ENCODE measurements at places on chromosomes 1 and 21.
A peak's percentile ranks its signal among the peaks of the same experiment; 100 is the strongest.

DNA sequence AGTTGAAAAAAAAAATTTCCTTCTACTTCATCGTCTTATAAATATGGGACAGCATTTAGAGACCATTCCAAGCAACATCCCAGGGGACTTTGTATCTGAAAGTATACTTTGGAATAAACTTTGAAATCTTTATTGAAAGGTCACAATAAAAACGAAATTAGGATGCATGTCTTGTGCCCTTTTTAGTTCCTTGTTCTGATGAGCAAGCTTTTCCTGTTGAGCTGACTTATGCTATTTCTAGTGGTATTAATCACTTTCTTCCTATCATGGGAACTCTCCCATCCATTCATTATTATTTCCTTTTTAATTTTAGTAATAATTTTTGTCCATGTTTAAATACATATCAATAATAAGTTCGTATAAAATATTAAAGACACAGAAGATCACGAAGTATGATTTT, 4.0 kb upstream of the GBP2 start:
- no peak for DNase-seq

DNA sequence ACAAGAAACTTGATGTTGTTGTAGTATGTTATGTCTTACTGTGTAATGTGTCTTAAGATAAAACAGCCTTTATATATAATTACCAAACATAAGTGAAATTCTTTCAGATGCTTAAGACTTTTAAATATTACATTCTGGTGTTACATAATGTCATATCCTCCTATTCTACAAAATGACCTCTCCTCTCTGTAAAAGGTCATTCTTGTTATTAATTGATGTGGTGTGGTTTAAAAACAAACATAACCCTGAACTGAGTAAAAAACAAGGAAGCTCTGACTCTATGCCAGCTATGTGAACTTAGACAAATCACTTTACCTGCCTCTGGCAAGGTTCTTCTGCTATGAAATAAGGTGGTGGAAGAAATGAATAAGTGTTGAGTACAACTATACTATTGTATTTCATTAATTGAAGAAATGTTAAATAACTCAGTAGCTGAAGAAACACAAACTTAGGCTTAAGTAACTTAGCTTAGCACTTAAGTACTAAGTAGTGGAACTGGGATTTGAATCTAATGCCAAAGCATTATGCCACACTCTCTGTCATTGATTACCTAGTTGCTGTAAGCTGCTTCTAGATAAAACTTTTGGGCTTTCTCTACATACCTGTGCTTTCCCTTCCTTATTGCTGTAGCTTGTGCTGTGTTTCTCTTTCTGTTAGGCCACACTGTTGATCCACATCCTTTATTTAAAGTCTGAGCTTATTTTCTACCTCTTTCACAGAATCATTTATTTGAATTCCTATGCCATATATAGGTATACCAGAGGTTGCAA, 859 bp upstream of the ANGPTL1 start:
- DNase-seq, result no peak

GRCh38 chr1:30903343-30904034, 5.1 kb downstream of the SDC3 start:
- no peak for DNase-seq

- no peak for DNase-seq
Measured at GRCh38 chr1:165890684-165891083, 63.3 kb downstream of the UCK2 start.

DNA sequence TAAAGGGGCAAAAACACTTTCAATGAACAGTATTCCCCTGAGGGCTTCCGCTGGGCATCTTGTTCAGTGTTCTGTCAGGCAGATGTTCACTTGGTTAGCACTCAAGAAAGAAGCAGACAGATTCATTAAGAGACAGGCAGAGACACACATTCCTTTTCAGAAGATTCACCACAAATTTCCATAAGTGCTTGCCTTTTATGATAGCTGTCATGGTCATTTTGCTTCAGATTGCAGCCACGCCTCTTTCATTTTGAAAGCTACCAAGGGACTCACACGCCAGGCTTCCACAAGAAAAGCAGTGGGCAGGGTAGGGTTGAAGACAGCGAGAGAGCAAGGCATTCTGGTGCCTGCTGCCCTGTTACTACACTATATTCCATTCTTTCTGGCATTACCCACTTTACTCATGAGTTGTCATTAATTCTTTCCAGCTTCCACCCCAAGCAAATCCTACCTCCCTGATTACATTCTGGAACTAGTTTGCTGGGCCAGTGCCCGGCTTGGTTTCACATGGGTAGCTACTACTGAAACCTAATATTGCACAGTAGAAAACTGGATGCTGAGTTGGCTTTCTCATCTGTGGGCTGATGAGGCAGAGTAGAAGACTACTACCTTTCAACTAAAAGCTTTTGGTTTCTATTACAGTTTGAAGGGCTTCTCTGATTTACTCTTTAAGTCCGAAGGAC, 91.2 kb upstream of the COL24A1 start:
- no peak for DNase-seq

- DNase-seq, result no peak
Measured at GRCh38 chr1:102897557-102897956, 210.8 kb downstream of the COL11A1 start.

DNA sequence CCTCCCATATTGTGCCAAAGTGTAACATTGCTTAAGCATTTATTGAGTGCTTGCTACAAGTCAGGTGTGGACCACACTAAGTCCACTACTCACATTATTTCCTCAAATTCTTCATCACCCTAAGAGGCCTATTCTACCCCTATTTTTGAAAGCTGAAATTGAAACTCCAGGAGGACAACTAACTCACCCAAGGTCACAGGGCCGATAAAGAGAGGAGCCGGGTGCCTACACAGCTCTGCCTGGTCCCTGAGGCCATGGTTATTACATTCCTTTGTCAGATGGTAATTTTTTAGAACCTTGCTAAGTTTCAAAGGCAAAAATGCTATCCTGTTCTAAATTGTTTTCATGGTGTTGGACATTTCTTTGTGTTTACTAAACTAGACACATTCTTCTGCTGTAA, 24.2 kb upstream of the KLHDC8A start:
- no peak for DNase-seq

- no peak for DNase-seq
Measured at GRCh38 chr1:181089676-181090544, 1.4 kb downstream of the IER5 start.

GRCh38 chr1:17011439-17012307, at the start of gene ATP13A2:
Gene ATP13A2, minus strand, starts transcription at chr1:17011928. Its CDS starts 190 bp downstream, at chr1:17011738.
- no peak for DNase-seq

GRCh38 chr1:212915245-212916091, 34.9 kb upstream of the VASH2 start:
- DNase-seq, result no peak

DNA sequence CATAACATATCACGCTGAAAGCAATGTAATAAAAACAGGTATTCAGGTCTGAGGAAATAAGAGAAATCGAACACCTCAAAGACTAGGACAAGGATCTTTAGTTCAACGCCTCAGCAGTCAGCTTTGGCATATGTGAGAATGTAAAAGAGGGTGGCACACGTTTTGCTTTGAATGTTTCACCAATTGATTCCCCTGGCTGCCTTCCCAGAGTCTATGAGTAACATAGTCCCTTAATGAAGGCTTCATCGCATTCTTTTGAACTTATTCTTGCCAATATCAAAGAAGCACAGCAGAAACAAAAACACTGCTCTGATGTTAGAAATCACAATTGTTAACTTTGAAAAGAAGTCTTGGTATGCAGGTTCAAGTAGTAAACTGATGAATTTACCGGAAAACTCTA, 764.8 kb downstream of the ADGRL2 start:
- peak; percentile 28 for DNase-seq

- DNase-seq, result no peak
Measured at GRCh38 chr1:247113094-247113497, 8.9 kb upstream of the ZNF669 start.

GRCh38 chr1:94668528-94668927, 127.0 kb upstream of the F3 start:
- no peak for DNase-seq

DNA sequence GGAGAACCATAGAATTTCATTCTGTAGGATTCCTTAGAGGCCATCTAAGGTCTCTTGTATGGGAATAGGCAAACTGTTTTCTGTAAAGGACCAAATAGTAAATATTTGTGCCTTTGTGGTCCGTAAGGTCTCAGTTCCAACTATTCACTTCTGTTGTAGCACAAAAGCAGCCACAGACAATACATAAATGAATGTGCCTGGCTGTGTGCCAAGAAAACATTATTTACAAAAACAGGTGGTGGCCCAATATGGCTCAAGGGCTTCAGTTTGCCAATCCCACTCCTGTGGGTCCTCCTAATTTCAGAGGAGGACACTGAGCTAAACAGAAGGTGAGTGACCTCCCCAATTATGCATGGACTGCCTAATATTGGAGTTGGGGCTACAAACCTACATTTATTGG, 67.6 kb upstream of the EDEM3 start:
- no peak for DNase-seq

- no peak for DNase-seq
Measured at GRCh38 chr1:118692143-118692542, 296.0 kb downstream of the TBX15 start.

- peak; percentile 79 for DNase-seq
Measured at GRCh38 chr21:29164323-29164942, 34.0 kb downstream of the MAP3K7CL start.

Data from smooth muscle cell of the brain vasculature (primary cell).